Fibroblast of skin of left quadriceps (primary cell): ENCODE measurements at places on chromosomes 16 and 17.

GRCh38 chr16:87762071-87762571, 3.7 kb downstream of the KLHDC4 start:
- DNase-seq = no peak

GRCh38 chr17:50916708-50917417, 50.7 kb upstream of the TOB1 start:
- DNase-seq = no peak

- no peak for DNase-seq
Measured at GRCh38 chr16:51522902-51523301, 371.8 kb upstream of the SALL1 start.

DNA sequence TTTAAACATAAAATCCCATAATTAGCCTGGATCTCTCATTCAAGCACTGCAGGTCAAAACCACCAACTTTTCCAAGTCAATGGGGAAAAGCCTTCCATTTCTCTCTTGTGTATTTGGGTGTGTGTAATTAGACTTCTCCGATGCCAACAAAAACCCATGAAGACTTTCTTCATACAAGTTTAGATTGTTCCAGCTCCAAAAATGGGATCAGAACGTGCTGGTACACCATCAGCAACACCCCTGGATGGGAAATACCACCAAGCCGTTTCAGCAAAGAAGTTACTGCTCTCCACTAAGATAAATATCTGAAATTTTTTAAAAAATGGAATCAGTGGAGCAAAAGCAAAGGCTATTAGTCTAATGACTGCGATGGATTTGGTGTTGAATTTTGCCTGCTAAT, 837.3 kb upstream of the SOX9 start:
- no peak for DNase-seq

- no peak for DNase-seq
Measured at GRCh38 chr17:79991924-79992648, 43.6 kb downstream of the TBC1D16 start.

DNA sequence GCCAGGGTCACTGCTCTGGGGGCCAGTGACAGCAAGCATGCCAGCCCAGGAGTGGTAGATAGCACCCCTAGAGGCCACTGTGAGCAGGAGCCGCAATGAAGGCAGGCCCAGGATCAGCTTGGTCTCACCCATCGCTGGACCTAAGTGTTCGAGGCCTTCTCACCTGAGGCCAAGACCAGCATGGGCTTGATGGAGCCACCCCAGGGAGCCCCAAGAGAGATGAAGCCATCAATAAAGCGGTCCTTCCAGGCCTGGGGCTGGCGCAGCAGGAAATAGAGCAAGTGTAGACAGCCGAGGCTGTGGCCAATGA, 1.8 kb downstream of the LCAT start:
- no peak for DNase-seq

- peak; percentile 20 for DNase-seq
Measured at GRCh38 chr17:65930140-65930730, 261.7 kb downstream of the CEP112 start.

DNA sequence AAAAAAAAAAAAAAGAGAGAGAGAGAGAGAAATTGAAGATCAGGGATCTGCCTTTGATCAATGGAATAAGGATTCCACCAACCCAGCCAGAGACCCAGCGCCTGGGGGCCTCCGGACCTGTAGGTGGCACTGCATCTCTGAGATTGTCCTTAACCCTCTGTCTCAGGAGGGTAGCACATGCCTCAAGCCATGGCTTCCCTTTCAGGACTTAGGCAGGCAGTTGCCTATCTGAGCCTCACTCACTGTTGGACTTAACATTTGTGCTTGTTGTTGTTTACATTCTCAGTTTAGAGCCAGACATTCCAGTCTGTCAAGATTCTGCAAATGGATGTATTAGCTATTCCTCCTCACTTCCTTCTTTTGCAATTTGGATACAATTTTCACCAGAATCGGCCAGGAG, 5.1 kb upstream of the SCNN1B start:
- DNase-seq = no peak

DNA sequence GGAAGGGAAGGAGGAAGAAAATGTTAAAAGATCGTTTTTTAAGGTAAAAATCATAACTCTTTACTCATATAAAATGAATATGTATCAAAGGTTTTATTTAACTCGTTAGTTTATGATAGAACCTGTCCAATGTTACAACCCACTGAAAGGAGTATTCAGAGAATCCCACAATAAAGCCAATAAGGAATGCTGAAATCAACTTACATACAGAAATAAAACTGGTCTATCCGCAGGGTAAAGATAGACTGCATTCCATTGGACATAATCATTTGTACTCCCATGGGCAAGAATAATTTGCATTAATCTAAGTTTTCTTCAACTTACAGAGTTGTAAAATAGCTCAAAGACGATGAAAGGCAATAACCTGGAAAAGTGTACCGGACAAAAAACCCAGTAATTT, 17.9 kb upstream of the BEAN1 start:
- DNase-seq = peak; percentile 51

- DNase-seq = no peak
Measured at GRCh38 chr17:57927048-57927723, 28.0 kb downstream of the CUEDC1 start.

DNA sequence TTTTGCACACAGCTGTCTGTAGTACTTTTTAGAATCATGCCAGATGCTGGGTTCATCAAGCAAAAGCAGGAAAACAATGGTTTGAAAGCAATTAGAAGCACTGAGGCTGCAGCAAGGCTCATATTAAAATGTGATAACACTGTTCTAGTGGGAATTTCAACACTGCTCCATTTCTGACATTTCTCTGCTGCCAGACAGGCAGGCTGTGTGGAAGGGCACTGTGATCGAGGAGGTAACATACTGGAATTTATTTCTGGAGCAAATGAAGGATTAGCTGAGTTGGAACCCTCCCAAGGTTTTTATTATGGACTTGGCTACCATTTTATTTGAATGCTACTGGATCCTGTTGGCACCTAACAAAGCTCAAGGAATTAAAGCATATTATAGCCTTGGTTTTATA, 66.9 kb downstream of the SKAP1 start:
- DNase-seq = no peak

DNA sequence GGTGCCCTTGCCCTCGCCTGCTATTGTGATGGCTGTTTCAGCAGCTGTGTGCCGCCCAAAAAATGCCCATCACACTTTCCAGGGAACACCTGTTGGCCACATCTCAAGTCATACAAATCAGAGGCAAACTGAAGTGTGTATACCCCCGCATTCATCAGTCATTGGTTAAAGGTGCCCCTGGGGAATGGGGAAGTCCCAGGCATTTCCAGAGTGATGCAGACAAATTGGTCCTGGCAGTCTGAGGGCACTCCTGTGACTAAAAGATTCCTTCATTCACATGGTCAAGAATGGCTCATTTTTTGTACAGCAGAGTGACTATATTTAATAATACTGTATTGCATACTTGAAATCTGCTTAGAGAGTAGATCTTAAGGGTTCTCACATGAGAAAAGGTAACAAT, 102.9 kb upstream of the TMEM97 start:
- no peak for DNase-seq

- DNase-seq = no peak
Measured at GRCh38 chr17:55524440-55525220, 13.4 kb upstream of the SMIM36 start.

- DNase-seq = no peak
Measured at GRCh38 chr16:57570301-57571070, 28.0 kb downstream of the ADGRG5 start.

DNA sequence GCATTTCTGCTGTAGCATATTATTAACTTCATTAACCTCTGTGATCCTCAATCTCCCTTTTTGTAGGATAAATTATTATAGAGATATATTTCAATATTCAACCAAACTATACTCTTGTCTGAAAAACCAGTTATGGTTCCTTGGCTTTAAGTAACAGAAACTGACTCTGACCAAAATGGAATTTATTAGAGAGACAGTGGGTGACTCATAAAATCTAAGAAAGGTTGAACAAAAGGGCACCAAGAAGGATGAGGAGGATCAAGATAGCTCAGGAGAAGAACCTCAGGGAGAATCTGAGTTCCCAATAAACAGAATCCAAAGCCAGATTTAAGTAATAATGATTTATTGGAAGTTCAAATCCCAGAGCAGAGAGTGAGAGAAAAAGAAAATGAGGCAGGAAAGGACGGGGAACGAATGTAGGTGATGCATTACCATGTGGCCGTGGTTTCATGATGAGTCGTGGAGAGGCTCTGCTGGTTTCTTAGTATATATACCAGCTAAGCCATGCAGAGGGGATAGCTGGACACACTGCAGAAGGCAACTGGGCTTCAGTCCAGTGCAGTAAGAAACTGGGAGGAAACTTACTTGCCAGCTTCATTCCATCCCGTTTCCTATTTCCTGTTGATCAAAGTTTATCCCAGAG, 151.5 kb upstream of the GOT2 start:
- no peak for DNase-seq

DNA sequence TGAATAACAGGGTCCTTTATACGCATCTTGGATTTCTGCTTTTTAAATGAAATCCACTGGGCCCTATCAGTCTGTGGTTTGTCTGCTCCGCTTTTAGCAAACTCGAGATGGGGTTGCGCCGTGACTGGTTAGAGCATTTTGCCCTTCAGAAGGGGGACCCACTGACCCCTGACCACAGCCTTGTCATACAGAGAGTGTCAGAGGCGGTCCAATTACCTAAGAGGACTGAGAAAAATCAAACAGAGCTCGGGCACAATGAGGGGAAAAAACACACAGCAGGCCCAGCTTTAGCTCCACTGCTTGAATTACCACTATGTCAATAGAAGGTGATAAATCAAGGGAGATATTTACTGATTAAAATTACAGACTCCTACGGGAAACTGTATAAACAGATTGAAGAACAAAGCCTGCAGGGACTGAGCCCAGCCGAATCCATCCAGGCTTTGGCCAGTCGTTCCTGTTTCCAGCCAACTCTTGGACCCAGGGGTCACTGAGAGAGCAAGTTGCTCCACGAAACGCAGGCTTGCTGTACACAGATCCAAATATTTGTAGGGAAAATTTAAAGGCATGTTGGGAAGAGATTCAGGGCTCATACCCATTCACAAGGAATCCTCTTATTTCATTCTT, 131.9 kb upstream of the ZFHX3 start:
- DNase-seq = no peak

DNA sequence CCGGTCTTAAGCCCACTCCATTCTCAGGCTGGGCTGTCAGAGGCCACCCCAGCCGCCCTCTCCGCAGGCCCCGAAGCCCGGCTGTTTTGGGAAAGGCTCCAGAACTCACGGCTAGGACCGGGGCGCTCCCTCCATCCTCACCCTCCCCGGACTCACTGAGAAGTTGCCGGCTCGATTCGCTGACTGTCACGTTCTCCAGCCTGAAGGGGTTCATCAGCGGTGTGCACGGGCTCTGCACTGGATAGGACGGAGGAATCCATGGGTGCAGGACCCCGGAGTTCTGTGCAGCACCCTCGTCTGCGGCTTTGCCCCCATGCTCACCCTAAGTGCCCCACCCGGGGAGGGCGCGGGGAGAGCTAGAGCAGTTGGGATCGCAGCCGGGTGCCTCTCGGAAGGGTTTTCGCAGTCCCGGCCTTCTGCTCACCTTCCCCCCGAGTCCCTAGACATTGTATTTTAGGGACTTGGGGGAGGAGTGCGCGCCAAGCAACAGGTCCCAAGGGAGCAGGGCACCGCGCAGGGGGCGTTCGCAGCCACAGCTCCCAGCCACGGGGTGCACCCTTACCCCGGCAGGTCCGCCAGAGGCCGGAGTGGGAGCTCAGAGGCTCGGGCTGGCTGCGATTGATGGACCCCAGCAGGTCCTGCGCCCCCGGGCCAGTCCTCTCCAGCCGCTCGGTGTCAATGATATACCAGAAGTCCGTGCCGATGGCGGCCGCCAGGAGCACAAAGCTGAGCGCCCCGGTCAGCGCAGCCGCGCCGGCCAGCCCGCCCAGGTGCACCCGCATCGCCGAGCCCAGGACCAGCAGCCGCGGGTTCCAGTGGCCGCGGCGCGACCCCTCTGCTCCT, 1.0 kb downstream of the TMEM114 start:
- no peak for DNase-seq

DNA sequence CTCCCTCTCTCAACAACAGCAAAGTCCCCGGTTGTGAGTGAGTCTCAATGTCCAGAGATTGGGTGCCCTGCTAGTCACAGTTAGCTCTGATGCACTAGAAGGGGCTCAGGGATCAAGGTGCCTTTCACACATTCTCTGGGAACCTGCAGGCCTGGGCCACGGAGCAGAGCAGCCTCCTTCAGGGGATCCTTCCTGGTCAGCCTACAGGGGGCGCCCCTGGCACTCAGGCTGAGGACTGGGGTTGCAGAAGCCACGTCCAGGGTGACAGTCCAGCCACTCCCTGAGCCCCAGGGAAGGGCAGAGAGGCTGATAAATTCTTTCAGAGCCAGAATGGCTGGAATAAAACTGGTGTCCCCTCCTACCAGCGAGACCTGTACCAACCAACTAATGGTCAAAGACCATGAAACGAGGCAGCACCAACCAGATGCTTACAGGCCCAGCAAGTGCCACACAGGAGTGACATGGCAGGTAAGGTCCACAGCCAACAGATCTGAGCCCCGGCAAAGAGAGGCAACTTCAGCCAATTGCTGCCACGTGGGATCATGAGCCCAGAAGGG, 43.5 kb downstream of the ST3GAL2 start:
- DNase-seq = no peak

DNA sequence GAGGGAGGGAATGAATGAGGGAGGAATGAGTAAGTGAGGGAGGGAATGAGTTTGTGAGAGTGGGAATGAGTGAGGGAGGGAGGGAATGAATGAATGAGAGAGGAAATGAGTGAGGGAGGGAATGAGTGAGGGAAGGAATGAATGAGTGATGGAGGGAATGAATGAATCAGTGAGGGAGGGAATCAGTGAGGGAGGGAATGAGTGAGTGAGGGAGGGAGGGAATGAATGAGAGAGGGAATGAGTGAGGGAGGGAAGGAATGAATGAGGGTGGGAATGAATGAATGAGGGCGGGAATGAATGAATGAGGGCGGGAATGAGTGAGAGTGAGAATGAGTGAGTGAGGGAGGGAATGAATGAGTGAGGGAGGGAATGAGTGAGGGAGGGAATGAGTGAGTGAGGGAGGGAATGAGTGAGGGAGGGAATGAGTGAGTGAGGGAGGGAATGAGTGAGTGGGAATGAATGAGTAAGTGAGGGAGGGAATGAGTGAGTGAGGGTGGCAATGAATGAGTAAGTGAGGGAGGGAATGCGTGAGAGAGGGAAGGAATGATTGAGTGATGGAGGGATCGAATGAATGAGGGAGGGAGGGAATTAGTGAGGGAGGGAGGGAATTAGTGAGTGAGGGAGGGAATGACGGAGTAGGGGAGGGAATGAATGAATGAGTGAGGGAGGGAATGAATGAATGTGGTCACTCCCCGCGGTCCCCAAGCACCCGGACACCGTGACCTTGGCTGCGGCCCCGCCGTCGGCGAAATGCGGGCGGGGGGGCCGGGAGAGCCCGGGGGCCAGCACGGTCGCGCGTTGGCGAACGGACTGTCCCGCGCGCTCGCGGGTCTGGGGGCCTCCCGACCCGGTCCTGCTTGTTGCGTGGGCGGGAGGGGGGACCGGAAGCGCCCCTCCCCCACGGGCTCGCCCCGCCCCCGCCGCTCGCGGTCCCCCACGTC, 1.1 kb upstream of the UBE2I start:
- DNase-seq = no peak

GRCh38 chr17:80270836-80271235, 10.2 kb downstream of the RNF213 start:
- no peak for DNase-seq

GRCh38 chr17:13107676-13108235, 89.9 kb upstream of the ELAC2 start:
- DNase-seq = no peak

- no peak for DNase-seq
Measured at GRCh38 chr16:81554979-81555378, 110.4 kb downstream of the CMIP start.

GRCh38 chr16:48535831-48536613, 74.0 kb downstream of the N4BP1 start:
- DNase-seq = peak; percentile 43
